Left kidney (tissue), 8 donors: ENCODE measurements at places on chromosomes 11 and 22. TPM values are rescaled to one million over a fixed set of nuclear protein-coding genes. Genes with fewer than 3 reads are reported as not detected.

Gene ZFTA
- 40.9 TPM for polyA plus RNA-seq

DNA sequence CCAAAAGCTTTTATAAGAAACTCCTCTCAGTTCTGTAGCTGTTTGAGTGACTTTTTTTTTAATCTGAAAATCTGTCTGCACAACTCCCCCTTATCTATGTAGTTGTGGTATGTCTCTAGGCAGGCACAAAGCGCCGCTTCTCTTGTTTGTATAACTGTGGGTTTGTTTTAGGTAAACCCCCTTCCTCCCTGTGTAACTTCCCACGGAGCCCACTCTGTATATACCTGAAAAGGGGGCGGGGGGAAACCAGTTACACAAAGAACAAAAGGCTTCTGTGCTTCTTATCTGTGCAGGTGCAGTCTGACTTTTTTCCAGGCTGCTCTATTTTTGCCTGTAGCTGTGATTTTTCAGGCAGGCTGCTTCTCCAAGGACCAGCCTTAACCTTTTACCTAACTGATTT lies 13.2 kb downstream of the OR10AG1 start:
- DNase-seq: no peak

GRCh38 chr11:134223121-134223520 lies 646 bp downstream of the NCAPD3 start:
- DNase-seq: no peak

DNA sequence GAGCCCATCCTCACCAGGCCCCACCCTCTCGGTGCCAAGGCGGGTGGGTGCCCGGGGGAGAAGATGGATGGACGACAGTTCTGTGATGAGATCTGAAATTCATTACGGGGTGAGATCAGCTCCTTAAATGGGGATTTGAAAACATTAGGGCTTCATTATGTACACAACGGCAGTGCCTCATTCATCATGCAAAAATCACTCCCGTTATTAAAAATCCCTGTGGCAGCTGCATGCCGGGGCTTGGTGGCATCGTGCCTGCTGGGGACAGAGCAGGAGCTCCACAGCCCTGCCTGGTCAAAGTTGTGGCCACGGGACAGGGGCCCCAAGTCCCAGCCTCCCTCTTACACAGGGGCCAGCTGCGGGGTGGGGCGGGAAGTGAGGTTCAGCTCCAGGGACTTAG lies 20.2 kb downstream of the OTUB1 start:
- DNase-seq: no peak

GRCh38 chr22:19410941-19411689 lies 20.4 kb downstream of the HIRA start:
- DNase-seq: no peak

- no peak for DNase-seq
These were observed 243.8 kb downstream of the TMEM135 start for GRCh38 chr11:87281496-87281895.

GRCh38 chr11:132523929-132524328 lies 1008.4 kb downstream of the OPCML start:
- no peak for DNase-seq
